Type B pancreatic cell (in vitro differentiated cells): ENCODE measurements at places on chromosomes 4 and X.
A peak's percentile ranks its signal among the peaks of the same experiment; 100 is the strongest.

DNA sequence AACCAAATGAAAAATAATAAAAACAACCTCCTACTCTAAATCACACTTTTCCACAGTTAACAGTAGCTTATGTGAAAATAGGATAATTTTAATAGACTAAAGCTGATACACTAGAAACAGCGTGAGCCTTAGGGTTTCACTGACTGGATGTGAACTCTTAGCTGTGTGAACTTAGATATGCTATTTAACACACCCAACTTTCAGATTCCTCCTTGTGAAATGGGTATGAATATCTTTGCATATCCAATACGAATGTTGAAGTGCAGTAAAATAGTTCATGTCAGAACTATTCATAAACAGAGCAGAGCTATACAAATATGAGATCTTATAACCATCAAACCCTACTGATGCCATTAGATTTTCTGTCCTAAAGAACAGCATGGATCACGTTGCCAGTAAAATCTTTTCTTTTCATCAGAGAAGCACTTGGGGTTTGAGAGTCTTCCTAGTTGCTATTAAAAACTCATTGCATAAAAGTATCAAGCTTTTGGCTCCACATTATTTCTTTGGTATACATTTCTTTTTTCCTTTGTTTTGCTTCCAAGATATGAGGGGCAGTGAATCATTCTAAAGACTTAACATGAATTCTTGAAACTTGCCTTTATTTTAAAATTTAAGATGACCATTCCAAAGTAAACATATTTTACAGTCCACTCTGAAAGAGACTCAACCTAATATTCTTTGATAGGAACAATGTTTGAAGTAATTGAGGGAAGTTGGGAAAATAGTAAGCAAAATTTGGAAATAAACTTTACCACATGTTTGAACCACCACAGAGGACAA, 102.4 kb downstream of the CPE start:
- H3K27me3 ChIP-seq, result no peaks in the 10 kb centered on the region
- no peaks in the 10 kb centered on the region for H3K4me1 ChIP-seq
- no peak overlapping the region for H3K27ac ChIP-seq

DNA sequence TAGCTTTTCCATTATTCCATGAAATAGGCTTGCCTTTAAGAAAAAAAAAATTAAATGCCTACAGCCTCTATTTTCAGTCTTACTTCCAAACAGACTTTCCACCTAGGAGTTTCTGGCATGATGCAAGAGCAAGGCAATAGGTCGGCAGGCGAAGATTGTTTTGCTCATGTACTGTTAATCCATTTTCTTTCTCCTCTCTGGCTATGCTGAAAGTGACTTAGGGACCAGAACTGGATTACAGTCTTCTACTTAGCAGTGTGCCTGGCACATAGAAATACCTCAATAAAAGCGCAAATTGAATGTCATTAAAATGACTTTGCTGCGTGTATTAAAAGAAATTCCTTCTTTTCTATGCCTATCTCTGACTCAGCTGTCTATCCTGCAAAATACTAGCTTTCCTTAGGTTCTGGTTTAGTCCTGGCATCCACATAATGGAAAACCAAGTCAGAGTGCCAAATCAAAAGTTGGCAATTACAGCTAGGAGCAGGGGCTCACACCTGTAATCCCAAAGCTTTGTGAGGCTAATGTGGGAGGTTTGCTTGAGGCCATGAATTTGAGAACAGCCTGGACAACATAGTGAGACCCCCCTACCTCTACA, 51.9 kb downstream of the CC2D2A start:
- H3K27me3 ChIP-seq, result no peaks in the 10 kb centered on the region
- H3K27ac ChIP-seq, result no peak overlapping the region
- DNase-seq, result no peak
- peaks cover 41% of the 10 kb centered on the region for H3K36me3 ChIP-seq
- no peak overlapping the region for H3K4me3 ChIP-seq

- DNase-seq, result no peak
- no peaks in the 10 kb centered on the region for H3K4me1 ChIP-seq
- no peak overlapping the region for H3K4me3 ChIP-seq
- H3K27me3 ChIP-seq, result no peaks in the 10 kb centered on the region
Observed at GRCh38 chr4:67568820-67569219, 10.3 kb downstream of the STAP1 start.

DNA sequence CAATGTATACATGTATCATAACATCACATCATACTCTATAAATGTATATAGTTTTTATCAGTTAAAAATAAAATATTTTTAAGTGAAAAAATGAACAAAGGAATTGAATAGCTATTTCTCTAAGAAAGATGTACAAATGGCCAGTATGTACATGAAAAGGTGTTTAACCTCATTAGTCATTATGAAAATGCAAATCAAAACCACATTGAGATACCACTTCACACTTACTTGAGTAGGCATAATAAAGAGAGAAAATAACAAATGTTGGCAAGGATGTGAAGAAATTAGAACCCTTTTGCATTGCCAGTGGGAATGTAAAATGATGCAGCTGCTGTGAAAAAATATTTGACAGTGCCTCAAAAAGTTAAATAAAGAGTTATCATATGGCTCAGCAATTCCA, 95.5 kb downstream of the IRS4 start:
- no peaks in the 10 kb centered on the region for H3K4me1 ChIP-seq
- H3K27ac ChIP-seq, result no peak overlapping the region

- DNase-seq, result no peak
- H3K27me3 ChIP-seq, result no peaks in the 10 kb centered on the region
- peak overlapping the region; percentile 92 for H3K27ac ChIP-seq
Observed at GRCh38 chr4:184648054-184648312, 1.3 kb downstream of the CASP3 start.

DNA sequence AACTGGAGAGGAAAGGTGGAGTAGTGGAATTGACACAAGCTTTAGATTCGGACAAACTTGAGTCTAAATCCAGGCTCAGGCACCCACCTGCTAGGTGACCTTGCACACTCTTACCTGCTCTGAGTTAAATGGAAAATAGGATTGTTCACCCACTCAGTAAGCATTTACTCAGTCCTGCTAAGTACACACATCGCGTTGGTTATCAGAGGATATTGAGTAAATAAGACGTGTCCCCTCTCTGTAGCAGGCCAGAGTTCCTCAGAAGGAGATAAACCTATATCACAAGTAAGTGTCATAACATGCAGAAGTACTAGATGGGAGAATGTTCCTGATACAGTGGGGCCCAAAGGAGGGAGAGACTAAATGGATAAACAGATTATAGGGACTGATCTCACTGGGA, 117.7 kb downstream of the SMIM20 start:
- no peak overlapping the region for H3K27ac ChIP-seq
- peaks cover 30% of the 10 kb centered on the region for H3K4me1 ChIP-seq
- peaks cover 32% of the 10 kb centered on the region for H3K27me3 ChIP-seq
- no peaks in the 10 kb centered on the region for H3K36me3 ChIP-seq
- DNase-seq, result no peak

DNA sequence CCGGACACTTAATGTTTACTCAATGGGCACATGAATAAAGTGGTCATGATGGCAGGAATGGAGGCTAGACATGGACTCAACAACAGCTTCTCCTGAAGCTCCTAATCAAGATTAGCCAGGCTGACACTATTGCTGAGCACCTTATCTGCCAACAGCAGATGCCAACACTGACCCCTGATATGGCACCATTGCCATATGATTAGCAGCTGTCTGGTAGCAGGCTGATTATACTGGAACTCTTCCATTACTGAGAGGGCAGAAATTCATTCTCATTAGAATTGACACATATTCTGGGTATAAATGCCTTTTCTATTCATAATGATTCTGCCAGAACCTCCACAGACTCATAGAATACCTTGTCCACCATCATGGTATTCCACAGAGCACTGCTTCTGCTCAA, 18.4 kb upstream of the AFF1 start:
- no peak for DNase-seq
- H3K4me3 ChIP-seq, result no peak overlapping the region

DNA sequence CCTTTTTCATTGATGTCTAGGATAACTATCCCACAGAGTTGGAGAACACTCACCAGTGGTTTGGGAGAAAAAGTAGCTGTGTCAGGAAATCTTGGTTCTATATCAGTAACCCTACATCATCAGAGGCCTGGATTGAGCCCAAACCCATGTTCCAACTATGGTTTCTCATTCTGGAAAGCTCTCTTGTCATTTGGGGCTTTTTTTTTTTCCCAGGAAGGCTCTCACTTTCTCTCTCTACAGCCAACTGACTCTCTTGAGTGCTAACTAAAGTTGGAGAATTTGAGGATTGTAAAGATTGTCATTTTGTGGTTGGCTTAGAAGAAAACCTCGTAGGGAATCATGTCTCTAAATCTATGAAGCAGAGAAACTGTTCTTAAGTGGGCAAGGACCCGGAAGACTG, 228.2 kb upstream of the DIPK2B start:
- H3K4me1 ChIP-seq, result no peaks in the 10 kb centered on the region
- H3K4me3 ChIP-seq, result no peak overlapping the region
- H3K36me3 ChIP-seq, result no peaks in the 10 kb centered on the region
- DNase-seq, result no peak
